Activated effector memory CD4-positive, alpha-beta T cell treated with Interleukin-2 at 50 U/mL for 16 hours (primary cell): ENCODE measurements at places on chromosomes 6 and 20.
A peak's percentile ranks its signal among the peaks of the same experiment; 100 is the strongest.

- no peak for DNase-seq
These were observed 16.9 kb upstream of the STK35 start for GRCh38 chr20:2084703-2085102.

- DNase-seq: peak; percentile 89
These were observed at the start of gene CENPB for GRCh38 chr20:3786665-3787323. TSS of gene CENPB (minus strand) at chr20:3786740. CDS start at chr20:3786483, 257 bp downstream.

- DNase-seq: no peak
These were observed 344.9 kb upstream of the MANEA start for GRCh38 chr6:95232446-95232845.

DNA sequence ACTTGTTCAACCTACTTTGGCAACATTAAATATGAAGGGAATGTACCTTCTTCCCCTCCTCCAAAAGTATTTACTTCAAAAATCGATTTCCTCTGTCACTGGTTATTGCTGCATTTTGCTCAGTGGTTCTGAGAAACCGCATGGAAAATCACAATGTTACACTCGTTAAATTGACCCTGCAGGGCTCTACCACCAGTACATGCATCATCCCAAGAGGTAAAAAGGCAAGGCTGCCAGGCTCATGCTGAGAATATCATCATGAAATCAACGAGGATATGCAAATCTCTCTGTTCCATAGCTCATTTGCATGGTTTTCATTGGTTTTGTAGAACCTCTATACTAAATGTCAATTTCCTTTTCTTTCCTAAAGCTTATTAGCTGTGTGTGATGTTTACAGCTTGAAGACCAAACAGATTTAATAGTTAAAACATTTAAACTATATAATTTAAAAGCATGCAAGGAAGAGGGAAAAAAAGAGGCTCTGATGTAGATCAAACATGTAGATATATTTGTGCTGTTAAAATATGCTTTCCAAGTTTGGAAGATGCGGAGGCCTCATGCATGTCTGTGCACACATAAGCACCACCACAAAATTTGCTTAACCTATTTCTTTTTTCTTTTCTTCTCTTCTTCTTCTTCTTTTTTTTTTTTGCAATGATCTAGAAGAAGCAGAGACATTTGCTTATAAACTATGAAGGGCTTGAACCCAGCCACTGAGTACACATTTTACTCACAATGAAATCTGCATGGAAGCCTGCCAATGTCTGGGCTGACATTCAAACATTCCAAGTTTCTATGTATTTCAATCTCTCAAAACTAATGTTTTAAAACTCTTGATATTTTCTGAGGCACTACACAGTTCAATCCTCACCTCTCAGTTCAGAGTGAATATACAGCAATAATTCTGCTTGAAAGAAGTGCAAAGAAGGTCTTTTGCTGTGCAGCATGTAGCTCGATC lies 194.0 kb downstream of the GMPR start:
- no peak for DNase-seq

- no peak for DNase-seq
These were observed 258.1 kb upstream of the EPHA7 start for GRCh38 chr6:93677264-93677965.

DNA sequence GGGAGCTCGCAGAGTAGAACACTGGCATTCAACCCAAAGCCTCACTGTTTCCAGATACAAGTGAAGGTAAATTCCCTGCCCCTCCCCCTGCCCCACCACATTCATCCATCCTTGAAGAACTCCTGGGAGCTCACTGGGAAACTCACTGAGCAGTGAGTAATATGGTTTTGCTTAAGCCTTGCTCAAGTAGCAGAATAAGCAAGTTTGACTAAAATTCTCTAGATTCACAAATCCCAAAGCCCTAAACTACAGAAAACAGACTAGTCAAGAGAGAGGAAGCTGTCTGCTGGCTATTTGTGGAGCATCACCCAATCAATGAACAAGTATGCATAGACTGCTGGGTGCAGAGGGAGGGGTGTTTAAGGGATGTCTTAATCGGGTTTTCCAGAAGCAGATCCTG lies 82.1 kb downstream of the UNC5CL start:
- DNase-seq: no peak

GRCh38 chr6:137315081-137315480 lies 95.9 kb upstream of the IFNGR1 start:
- DNase-seq: no peak

DNA sequence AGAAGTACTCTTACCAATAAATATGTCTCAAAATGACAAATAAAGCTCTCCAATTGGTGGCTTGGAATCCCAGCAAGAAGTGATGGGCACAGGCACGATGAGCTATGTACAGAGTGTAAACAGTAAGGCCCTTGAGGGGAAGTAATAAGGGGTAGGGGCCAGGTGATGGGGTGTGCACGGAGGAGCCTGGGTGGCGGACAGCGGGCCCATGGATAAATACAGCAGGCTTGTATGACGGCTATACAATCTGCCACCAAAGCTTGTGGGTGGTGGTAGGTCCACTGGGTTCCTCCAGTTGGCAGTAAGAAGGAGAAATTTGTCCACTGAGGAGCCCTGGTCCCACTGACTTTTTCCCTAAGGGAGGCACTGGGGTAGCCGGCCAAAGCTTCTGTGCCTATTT lies 205.4 kb upstream of the RNF24 start:
- no peak for DNase-seq
